CD4-positive, alpha-beta T cell treated with Interleukin-12 subunit alpha and Interleukin-12 subunit beta, for 1 hour (primary cell): ENCODE measurements at places on chromosomes 11 and 22.
A peak's percentile ranks its signal among the peaks of the same experiment; 100 is the strongest.

DNA sequence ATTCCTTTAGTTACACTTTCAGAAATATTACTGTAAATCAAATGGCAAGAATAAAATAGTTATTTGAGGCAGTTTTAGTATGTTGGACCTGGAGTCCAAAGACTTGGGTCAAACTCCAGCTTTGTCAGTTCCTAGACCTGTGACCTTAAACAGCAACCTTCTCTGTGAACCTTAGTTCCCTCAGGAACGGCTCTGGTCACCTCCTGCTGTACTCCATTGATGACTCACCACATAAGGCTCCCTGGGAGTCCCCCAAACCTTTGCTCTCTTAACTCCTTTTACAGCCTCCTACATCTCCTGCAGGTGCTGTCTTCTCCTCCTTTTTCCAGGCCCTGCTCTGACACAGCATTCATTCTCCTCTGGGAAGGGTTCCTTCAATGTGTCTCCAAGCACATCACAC lies 29.1 kb downstream of the LIMK2 start:
- DNase-seq: no peak

DNA sequence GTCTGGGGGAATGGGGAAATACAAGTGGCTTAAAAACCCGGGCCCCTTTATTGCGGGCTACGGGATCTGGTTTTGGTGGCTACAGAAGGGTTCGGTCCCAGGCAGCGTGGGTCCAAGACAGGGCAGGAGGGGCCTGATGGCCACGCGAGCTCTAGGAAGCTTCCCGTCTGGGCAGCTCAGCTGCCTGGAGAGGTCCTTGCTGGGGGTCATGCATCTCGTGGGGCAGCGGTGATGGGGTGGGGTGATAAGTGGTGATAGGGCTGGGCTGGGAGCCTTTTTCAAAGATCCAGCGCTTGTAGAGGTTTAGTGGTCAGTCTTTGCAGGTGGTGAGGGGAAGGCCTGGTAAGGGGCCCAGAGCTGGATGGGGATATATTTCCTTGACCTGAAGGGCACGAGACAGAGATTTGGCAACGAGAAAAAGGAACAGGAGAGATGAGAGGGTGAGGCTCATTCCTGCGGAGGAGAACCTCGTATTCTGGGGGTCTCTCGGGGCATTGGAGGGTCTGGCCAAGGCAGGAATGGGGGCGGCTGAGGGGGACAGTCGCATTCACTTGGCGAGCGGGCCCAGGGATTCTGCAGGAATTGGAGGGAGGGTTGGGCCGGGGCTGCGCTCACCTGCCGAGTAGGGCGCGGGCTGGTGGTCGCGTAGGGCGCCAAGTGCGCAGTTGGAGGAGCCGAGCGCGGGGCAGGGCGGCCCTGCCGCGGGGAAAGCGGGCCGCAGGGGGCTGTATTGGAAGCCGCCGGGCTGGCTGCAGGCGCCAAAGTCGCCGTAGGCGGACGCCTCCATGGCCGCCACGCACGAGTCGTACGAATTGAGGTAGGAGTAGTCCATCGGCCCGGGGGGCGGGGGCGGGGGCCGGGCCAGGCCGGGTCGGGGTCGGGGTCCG lies 560 bp downstream of the PHOX2A start:
- DNase-seq: no peak

GRCh38 chr22:45316796-45317526 lies 7.2 kb downstream of the FAM118A start:
- DNase-seq: no peak

GRCh38 chr11:101401245-101401644 lies 182.6 kb downstream of the TRPC6 start:
- no peak for DNase-seq

- peak; percentile 68 for DNase-seq
These were observed 45.0 kb downstream of the OR4D9 start for GRCh38 chr11:59556115-59556916.

DNA sequence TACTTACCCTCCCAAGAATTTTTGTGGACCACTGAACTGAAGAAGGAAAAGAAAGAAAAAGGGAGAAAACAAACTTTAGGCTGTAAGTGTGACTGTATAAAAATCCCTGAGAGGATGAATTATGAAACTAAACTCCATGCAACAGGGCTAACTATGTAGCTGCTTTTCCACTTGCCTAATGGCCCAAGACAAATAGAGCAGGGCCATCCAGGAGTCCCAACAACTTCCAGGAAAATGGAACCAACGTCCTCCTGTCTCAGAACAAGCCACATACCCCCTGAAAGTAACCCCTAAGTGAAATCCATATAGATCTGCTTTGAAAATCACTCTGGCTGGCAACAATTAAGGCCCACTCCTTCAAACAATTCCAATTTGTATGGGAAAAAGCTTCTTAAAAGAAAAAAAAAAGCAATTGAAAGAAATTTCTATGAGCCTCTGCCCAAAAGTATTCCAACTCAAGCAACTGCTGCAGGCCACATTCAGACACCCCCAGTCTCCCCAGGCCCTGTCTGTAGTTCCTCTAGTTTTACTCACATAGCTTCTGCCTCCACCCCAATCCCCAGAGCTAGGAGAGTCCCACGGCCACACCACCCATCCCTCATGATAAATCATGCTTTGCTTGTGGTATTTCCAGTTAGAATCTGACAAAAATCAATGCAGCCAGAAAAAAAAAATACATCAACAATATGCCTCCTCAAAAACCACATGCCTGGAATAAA lies 12.7 kb downstream of the RBFOX2 start:
- no peak for DNase-seq

- no peak for DNase-seq
These were observed 44.0 kb downstream of the LIF start for GRCh38 chr22:30202531-30203006.

DNA sequence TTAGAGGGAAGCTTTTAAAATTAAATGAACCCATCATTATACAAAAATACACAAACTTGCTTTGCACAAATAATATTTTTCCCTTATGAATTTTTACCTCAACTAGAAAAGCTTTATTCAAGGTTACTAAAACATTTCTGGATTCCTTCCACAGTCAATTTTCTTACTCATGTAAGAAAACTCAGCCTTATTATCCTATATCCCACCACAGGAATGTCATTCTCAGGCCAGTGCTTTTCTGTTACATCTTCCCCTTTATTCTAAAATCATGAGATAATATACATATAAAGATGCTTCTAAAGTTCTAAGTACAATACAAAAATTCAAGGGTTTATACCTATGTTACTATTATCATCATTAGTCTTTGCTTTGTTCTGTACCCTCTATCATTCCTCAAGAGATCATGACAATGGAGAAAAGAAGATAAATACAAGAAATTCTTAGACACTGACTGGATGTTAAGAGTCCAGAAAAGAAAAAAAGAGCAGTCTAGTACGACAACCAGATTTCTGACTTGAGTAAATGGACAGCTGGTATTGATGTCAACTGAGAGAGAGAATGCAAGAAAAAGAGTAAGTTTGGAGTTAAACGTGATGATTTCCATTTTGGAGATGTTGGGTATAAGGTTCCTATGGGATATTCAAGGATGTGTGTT lies 60.3 kb downstream of the MTMR2 start:
- DNase-seq: no peak

DNA sequence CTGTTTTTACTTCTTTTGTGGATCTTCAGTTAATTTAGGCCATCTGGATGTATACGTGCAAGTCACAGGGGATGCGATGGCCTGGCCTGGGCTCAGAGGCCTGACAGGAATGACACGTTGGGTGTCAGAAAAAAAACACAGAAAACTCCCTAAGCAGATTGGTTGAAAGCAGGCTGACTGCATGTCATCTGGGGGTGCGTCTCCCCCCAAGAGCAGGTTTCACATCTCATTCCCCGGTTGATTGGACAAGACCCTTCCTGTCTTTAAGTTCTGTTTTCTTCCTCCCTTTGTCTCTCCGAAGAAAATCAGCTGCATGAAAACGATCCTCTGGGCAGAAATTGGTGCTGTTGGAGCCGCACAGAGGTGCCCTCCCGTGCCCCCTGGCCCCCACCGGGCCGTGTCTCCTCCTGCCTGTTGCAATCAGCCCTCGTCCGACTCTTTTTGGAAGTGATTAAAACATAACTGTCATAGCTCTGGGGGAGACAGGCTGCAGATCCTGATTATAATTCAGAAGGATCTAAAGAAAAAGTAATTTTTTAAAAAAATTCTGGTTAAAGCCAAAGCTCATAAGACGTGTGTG lies 71.8 kb upstream of the PARVG start:
- no peak for DNase-seq

DNA sequence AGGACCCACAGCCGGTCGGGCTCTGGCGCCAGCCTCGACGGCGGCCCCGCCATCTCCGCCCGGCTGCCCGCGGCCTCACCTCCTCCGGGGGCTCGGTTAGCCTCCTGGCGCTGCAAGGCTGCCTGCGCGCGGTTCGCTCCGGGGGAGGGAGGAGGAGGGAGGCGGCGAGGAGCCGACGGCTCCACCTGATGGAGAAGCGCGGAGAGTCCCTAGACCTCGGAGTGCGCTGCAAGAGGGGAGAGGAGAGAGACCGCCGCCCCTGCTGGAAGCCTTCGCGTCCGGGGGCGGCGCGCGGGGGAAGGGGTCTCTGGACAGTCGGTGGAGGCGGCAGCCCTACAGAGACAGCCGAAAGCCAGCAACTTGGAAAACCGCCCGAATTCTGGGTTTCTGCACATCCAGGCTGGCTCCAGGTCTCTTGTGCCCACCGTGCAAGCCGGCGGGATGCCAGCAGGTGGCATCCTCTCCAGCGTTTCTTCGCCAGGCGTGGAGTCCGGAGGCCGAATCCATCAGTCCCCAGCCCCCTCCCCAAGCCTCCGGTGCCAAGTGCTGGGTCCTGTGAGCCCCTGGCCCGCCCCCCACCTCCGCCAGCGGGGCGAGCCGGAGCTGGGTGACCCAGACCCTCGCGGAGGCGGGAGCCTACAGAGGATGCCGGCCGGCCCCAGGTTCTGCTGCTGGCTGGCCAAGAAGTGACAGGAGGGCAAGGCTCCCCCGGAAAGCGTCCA lies 2.9 kb upstream of the KIRREL3 start:
- DNase-seq: no peak

DNA sequence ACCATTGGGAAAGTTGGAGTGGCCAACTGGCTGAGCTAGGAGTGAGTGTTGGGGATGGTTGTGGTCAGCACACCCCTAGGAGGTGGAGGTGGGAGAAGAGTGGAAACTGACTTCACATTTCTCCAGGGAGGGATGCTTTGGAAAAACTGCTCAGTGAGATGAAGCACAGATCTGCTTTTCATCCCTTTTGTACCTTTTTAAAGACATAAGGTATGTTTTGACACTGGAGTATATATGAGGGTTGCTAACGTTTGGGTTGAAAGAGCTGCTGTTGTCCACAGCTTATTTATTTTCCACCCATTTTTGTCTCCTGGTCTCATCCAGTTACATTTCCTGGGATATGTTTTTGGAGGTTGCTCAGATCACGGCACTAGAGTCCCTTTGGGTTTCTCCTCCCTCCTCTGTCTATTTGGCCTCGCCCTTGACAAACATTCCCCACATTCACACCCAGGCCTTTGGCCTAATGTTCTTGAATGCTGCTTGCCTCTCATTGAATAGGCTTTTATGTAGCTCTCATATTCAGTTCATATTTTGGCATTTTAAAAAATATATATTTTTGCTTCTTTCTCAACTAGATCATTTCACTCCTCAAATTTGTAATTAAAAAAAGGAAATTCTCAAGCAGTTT lies 8.3 kb downstream of the SREBF2 start:
- no peak for DNase-seq

DNA sequence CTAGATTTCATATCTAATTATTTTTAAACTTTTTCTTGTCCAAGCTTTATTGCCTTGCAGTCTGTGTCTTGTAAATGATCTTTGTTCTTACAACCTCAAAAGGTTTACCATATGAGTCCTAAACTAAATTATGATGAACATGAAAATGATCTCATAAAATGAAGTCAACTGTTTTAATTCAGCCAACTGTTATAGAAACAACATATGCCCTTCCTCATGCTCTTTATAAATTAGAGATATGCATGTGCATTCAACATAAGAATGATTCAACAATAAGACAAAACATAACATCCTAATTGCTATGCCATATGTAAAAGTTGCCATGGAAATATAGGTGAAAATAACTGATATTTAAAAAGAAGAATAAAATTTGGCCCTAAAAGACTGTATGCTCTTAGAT lies 774.4 kb downstream of the LUZP2 start:
- no peak for DNase-seq

GRCh38 chr11:86372586-86372985 lies 2.1 kb upstream of the CCDC81 start:
- DNase-seq: no peak

DNA sequence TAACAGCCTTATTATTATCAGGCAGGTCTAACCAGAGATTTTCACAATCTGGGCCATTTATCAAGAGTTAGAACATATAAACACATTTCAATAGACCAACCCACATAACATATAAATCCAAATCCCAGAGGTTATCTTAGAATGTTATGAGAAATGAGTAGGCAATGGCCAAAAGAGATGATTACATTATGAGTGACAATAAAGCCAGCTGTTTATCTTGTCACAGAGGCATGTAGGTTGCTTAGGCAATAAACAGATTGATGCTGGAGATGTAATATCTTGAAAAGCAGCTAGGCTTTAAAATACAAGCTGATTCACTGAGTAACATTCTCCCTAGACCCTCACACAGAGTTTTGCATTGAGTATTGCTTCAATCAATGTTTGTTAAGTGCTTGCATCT lies 148.5 kb upstream of the SESN3 start:
- DNase-seq: no peak

- DNase-seq: no peak
These were observed 32.9 kb downstream of the LRRC32 start for GRCh38 chr11:76637491-76638269.

GRCh38 chr11:64637334-64638017 lies 46.5 kb downstream of the SLC22A12 start:
- no peak for DNase-seq

GRCh38 chr11:14956111-14956510 lies 16.0 kb downstream of the CALCA start:
- no peak for DNase-seq

GRCh38 chr11:66951927-66952337 lies 6.3 kb downstream of the PC start:
- DNase-seq: no peak

DNA sequence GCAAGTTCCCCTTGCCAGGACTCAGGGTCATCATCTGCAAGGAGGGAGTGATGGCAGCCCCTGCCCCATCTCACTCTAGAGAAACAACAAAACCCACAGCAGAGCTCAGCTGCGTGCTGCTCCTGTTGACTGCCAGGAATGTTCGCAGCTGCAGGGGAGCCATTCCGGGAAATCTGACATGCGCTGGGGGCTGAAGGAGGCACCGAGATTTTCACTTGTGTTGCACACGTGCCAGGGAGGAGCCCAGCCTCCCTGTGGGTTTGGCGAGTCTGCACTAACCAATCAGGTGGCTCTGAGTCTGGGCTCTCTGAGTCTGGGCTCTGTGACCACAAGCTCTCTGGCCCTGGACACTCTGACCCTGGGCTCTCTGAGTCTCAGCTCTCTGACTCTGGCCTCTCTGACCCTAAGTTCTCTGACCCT lies 10.5 kb downstream of the FGF3 start:
- DNase-seq: no peak

GRCh38 chr22:27748349-27748748 lies 53.2 kb downstream of the MN1 start:
- DNase-seq: no peak
